ENCODE measurements at places on chromosomes 7 and 10.

DNA sequence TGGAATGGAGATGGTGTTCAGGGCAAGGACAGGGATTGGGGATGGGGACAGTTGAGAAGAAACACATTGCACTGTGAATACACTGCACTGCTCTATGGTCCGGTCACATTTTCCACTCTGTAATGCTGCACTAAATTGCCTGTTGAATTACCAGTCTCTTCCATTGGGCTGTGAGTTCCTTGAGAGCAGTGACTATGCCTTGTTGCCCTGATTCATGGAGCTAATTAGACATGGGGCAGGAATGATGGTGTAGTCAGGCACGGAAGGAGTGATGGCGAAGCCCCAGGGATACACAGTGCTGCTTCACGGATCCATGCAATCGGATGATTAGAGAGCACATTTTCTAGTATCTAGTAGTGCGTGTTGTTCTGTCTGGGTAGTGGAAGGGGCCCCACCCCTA, 25.4 kb upstream of the GPAM start:
- DNase-seq, result peak; percentile 33

- DNase-seq, result no peak
These were observed 25.1 kb downstream of the PRKAG2 start for GRCh38 chr7:151851782-151852181.

DNA sequence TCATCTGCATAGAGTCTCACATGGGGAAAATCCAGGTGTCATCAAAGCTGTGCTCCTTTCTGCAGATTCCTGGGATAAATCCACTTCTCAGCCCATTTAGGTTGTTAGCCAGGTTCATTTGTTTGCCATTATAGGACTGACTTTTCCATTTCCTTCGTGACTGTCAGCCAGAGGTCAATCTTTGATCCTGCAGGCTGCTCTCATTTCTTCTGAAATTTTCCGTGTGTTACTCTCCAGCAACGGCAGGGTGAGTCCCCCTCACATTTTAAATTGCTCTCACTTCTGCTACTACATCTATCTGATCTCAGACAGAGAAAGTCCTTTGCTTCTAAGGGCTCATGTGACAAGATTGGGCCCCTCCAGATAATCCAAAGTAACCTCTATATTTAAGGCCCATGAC, 150.7 kb upstream of the BET1 start:
- no peak for DNase-seq

DNA sequence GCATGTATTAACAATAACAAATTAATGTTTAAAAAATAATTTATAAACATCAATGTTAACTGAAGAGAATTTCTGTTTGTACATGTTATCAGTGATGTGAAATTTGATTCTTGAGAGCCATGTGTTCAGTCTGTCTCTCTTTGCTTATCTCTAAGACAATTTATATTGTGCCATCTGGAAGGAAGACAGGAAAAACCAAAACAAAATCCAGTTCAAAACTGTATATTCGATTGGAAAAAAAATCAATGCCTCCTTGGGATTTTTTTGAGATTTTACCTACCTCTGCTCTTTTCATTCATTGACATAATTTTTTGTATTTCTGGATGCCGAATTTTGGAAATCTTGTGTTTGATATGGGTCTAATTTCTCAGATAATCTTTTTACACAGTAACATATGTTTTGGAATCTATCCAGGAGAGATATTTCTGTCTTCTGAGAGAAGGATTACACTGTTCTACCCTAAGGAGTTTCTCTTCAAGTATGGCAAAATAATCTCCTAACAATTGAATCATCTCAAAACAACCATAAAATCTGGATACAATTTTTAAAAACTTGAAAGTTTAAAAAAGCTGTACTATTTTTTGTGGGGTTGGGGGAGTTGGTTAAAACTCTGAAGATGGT, 311.9 kb upstream of the GNAI1 start:
- peak; percentile 20 for DNase-seq

DNA sequence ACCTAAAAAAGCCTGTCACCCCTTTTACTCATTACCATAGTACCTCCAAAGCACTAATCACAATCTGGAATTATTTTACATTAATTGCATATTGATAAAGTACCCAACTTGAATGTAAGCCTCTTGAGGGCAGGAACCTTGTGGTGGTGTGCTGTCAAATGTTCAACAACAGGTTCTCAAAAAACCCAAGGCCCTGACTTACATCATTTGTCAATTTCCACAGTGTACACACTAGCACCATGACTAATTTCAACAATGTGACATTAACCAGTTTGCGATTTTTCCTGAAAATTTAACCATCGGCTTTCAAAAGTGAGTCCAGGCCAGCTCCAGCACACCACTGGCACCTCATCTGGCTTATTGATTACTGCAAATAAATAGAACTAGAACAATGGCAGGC, 87.5 kb downstream of the SVOPL start:
- DNase-seq, result no peak

- no peak for DNase-seq
These were observed 332.7 kb upstream of the CELF2 start for GRCh38 chr10:10684972-10685371.

GRCh38 chr7:85512790-85513189, 325.9 kb upstream of the SEMA3D start:
- DNase-seq, result no peak

DNA sequence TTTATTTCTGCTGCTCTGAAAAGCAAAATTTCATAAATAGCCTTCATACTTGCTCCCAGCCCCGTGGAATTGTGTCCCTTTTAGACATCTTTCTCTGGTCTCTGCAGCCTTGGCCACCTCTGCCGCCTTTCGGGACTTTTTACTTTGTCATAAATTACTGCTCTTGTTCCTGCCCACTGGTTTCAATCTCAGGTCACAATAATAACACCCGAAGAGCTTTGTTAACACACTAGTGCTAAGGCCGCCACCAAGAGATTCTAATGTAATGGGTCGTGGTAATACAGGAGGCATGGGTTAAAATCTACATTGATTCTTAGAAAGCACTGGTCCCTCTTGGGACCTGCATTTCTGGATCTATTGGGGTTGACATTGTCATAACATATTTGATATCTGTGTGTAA, 276.0 kb upstream of the VWC2 start:
- DNase-seq, result peak; percentile 56

DNA sequence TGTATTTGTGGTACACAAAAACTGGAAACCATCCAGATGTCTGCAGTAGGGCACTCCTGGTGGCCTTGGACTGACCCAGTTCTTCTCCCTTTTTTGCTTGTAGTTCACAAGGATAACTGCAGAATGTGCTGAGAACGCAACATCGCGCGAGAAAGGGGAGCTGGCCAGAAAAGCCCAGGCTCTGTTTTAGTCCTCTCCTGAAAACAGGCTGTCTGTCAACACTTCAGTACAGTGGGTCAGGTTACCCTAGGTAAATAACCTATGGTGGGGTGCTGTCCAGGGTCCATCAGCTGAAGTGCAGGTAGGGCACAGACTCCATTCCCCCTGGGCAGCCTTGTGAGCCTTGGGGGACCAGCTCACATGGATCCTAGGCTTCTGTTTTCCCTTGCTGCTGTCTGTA, 495.8 kb downstream of the MDFIC start:
- DNase-seq, result no peak

GRCh38 chr7:143882020-143882603, 19.9 kb downstream of the TCAF1 start:
- DNase-seq, result peak; percentile 94

DNA sequence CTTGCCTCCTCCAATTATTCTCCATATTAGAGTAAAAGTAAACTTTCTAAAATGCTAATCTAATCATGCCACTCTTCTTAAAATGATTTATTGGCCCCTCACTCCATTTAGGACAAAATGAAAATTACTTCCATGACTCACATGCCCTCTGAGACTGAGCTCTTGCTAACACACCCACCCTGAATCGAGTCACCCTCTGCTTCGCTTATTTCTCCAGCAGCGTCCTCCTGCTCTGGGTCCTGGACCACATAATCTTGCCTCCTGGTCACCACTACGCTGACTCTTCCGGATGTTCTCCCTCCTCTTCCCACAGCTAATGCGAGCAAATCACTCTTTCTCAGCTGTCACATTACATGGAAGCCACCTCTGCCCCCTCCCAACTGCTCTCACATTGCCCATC, 384.0 kb upstream of the FZD8 start:
- no peak for DNase-seq

DNA sequence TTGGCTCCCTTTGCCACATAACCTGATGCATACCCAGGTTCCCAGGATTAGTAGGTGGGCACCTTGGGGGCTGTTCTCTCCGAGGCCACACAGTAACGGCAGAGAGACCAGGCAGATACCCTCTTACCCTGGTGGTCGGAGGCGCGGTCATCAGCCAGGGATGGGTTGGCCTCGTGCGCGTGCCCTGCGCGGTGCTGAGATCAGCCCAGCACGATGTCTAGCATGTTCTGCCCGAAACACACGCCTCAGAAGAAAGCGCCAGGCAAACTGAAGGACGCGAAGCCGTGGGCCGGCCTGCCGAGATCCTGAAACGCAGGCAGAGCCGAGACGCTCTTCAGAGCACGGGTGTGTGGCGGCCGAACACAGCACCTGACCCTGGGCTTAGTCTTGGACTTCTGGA, 34.7 kb upstream of the CFAP46 start:
- DNase-seq, result no peak

GRCh38 chr7:81008901-81009300, 90.0 kb upstream of the SEMA3C start:
- DNase-seq, result no peak

GRCh38 chr10:116272440-116273283, at the start of gene GFRA1:
TSS of gene GFRA1 (minus strand) at chr10:116273206. CDS start at chr10:116272029, 1,177 bp downstream.
- DNase-seq, result peak; percentile 83

DNA sequence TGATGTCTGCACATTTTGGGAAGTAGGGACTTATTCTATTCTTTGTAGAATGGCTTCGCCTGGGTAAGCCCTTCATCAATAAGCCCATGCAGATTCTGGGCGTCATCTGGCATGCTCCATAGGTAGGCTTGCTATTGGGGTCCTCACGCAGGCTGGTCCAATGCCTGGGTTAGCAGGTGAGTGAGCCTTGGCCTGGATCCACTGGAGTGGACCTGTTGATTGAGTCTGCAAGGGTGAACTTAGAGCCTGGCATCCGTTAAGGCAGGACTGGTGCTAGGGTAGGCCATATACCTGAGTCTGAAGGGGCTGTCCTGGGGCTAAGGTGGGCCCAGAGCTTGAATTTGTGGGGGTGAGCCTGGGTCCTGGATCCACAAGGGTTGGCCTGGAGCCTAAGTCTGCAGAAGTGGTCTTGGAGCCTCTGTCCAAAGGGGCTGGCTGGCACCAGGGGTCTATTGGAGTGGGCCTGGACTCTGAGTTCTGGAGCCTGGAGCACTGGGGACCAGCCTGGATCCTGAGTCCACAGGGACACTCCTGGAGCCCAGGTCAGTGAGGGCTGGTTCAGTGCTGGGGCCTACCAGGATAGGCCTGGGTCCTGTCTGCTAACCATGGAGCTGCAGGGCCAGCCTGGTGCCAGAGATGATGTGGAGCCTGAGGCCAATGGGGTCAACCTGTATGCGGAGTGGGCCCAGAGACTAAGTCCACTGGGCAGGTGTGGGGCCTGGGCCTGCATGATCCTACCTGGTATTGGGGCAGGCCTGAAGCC, 297.7 kb downstream of the PTPRN2 start:
- DNase-seq, result no peak

GRCh38 chr10:24574161-24574560, 149.5 kb downstream of the ARHGAP21 start:
- no peak for DNase-seq

DNA sequence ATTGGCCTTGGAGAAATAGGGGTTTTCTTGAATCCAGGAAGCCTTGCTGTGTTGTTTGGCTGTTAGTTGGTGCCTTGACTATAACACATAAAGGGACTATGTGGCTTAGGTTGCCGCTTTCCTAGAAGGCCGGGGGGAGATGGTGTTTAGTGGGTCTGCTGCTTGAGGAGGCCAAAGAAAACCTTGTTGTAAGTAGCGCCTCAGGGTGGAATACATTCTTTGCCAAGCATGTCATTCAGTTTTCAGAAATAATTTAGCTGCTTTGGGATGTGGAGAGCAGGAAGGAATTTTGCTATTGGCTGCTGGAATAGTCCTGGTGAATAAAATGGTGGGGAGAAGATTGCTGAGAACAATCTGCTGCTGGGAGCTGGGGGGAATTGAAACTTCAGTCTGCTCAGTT, 132.9 kb upstream of the WNT16 start:
- peak; percentile 61 for DNase-seq

DNA sequence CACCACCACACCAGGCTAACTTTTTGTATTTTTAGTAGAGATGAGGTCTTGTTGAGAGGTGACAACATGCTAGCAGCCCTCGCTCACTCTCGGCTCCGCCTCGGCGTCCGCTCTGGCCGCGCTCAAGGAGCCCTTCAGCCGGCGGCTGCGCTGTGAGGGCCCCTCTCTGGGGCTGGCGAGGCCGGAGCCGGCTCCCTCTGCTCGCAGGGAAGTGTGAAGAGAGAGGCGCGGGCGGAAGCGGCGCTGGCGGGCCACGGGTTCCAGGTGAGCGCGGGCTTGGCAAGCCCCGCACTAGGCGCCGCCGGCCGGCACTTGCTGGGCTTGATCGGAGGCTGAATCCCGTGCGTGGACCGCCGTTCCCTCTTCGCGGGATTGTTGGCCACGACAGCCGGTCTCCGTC, 83.0 kb downstream of the EEPD1 start:
- DNase-seq, result no peak

- peak; percentile 39 for DNase-seq
These were observed 254.1 kb upstream of the PTER start for GRCh38 chr10:16182688-16183087.

DNA sequence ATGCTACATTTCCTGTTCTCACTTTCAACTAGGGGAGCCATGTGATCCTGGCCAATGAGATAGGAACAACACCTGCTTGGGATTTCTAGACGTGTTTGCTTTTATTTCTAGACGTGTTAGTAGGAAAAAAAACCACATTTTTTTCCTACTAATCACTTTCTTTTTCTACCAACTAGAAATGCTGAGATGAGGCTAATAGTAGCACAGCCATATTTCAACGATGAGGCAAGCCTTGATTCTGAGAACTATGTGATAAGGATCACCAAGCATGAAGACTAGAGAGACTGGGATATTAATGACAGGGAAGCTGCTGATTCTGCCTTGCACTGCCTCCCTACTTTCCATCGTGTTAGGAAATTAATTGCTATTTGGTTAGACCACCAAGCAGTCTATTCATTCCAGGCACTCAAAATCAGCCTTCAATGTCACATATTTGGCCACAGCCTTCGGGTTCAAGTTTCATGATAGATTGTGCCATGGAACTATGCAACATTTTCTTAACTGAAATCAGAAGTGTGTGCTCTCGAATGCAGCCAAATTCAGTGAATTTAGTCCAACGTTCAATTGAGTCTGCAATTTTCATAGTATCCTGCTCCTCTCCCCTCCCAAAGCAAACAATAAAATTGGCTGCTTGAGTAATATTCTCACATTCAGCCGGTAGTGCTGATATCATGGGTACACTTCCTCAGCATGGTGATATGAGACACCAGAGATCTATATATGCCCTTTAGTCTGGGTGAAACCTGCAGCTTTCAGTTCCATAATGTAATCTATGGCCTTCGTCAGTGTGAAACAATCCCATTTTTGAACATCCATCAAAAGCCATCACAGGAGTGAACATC, 98.1 kb downstream of the GPR37 start:
- DNase-seq, result peak; percentile 10

Measured in eye (tissue), 1 donor.